ENCODE measurements at places on chromosomes 12 and 14.

- DNase-seq = no peak
These were observed 117.8 kb downstream of the PHLDA1 start for GRCh38 chr12:75913502-75914351.

- peak; percentile 55 for DNase-seq
These were observed 26.8 kb upstream of the PEX5 start for GRCh38 chr12:7162691-7163114.

GRCh38 chr14:32514236-32514635 is 185.1 kb downstream of the AKAP6 start:
- no peak for DNase-seq

GRCh38 chr14:91140672-91141071 is 26.8 kb downstream of the DGLUCY start:
- DNase-seq = peak; percentile 48

GRCh38 chr12:96303653-96304052 is 96.6 kb downstream of the CDK17 start:
- peak; percentile 13 for DNase-seq

DNA sequence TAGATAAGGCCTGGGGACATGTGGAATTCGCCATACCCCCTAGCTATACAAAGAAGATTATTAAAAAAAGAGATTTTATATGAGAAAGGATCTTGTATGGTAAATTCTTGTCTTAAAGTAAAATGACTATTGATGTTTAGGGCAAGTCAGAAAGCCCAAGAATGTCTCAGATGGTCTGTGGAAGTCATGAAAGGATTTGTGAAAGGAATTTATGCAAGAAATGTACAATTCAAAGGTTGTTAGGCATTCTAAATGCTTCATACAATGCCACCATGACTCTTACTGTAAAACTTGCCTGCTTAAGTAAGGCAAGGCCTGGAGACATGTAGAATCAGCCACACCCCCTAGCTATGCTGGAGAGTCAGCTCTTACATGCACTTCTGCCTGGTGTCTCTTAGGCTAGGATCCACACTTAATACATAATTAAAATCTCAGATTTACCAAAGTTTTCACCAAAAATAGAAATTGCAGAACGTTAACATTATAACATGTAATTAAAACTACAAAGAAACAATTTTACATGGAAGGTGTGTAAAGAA is 8.9 kb upstream of the ETNK1 start:
- DNase-seq = no peak

GRCh38 chr12:113247123-113248050 is 26.1 kb downstream of the TPCN1 start:
- no peak for DNase-seq

DNA sequence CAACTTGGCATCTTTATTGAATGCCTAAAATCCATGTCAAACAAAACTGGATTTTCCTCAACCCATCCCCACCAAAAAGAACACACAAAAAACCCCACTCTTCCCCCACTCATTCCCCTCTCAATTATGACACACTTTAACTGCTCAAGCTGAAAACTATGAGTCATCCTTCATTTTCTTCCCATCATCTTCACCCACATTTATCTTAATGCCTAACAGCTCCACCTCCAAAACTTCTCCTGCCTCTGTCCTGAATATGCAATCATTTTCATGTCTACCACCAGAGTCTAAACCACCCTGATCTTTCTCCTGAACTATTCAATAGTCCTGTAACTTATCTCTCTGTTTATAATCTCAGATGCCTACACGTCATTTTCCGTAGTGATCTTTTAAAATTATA is 239.7 kb downstream of the BCAT1 start:
- DNase-seq = no peak

DNA sequence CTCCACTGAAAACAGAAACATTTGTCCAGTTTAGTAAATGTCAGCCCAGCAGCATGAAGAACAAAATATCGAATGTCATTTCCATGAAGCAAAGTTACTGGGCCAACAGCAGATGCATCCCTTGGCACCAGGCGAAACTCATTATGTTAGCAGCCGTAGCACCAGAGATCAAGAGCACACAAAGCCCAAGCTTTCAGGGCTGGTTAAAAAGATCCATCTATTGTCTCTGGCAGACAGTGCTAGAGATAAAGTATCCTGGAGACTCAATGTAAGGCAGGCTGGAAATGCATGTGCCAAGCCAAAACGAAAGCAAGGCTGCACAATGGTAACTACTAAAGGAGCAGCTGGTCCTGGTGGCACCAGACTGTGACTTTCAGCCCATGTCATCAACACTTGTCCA is 120.3 kb upstream of the PLEKHG7 start:
- DNase-seq = peak; percentile 28

- DNase-seq = no peak
These were observed 16.2 kb downstream of the VPS33A start for GRCh38 chr12:122250047-122250446.

DNA sequence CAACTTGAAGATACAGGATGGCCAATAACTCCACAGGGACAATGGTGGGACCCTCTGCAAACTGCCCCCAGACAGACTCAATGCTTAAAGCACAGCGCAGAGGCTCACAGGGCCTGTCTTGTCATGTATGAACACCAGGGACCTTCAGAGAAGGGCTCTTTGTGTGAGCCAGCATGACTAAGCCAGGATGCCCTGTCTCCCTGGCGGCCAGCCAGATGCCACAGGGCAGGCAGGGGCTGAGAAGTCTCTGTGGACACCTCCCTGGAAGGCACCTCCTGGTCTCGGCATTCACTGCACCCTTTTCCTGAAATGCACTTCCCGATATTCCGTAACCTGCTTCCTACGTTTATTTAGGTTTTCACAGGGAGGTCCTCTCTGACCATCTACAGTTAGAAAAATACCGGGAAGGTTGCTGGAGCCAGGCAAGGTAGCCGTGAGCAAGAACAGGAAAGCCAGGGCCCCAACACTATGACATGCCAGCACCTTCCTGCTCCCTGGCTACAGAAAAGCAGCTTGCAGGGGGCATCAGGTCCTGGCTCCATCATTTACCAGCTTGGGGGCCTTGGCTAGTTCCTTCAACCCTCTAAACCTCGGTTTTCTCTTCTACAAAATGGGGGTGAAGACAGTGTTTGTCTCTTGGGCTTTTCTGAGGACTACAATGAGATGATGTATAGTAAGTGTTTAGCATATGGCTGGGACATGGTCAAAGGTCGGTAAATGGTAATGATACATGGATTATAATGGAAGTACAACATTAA is 65.0 kb downstream of the PITPNM2 start:
- peak; percentile 36 for DNase-seq

DNA sequence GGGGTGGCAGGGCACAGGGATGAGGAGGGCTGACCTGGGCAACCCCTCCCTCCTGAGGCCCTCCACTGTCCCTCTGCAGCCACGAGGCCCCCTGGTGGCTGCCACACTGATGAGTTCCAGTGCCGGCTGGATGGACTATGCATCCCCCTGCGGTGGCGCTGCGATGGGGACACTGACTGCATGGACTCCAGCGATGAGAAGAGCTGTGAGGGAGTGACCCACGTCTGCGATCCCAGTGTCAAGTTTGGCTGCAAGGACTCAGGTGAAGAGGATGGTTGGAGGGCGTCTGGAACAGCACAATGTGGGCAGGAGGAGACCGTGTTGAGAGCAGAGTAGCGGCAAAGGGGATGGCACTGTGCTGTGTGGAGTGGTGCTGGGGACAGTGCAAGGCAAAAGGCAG is 25.7 kb upstream of the LRP1-AS start:
- DNase-seq = no peak

GRCh38 chr12:6763380-6763779 is 2.8 kb upstream of the PTMS start:
- DNase-seq = no peak

Data from COR-L47 (cell line).